Karpas-422 (cell line): ENCODE measurements at places on chromosomes 5 and 9. TPM values are rescaled to one million over a fixed set of nuclear protein-coding genes. Genes with fewer than 3 reads are reported as not detected.

SLC34A1 gene
- total RNA-seq, result not detected in 2 replicates

HTR1A gene
- total RNA-seq, result not detected in 2 replicates

PROB1 gene
- 0.78 and 2.3 TPM in 2 replicates for total RNA-seq

GRCh38 chr5:4924577-4924976, 215.6 kb upstream of the ADAMTS16 start:
- H3K36me3 ChIP-seq, result no peaks in the 10 kb centered on the region
- no peaks in the 10 kb centered on the region for H3K27me3 ChIP-seq
- no peaks in the 10 kb centered on the region for H3K4me1 ChIP-seq
- no peak for DNase-seq

DNA sequence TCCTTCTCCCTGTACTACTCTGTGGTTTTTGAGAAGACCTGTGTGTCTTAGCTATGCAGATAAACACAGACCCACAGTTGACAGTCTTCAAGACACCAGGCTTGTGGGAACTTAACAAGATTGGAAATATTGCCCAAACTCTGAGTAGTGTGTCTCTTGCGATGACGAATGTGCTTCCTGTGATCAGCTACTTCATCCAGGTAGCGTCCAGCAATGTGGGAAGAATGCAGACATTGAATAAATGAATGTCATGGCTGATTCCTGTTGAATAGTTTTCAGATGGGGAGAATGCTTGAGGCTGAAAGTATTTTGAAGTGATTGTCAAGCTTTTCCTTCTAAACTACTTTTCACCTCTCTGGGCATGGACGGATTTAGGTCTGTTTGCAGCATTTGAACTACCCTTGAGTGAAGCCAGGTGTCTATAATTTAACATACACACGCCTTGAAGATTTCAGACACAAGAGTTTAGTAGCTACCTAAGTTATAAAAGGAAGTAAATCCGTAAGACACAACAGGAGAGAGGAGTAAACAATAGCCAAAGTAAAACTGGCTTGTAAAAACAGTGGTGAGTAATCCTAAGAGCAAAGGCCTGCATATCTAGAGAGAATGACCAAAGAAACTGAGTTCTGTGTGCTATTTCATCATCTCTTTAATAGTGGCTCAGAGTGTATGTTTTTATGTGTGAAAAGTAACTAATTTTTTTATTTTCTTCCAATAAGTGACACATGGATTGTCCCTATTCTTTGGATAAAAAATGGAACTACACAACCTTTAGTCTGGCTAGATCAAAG, 30.0 kb upstream of the ARL14EPL start:
- H3K36me3 ChIP-seq, result no peaks in the 10 kb centered on the region
- H3K4me3 ChIP-seq, result no peak overlapping the region

DNA sequence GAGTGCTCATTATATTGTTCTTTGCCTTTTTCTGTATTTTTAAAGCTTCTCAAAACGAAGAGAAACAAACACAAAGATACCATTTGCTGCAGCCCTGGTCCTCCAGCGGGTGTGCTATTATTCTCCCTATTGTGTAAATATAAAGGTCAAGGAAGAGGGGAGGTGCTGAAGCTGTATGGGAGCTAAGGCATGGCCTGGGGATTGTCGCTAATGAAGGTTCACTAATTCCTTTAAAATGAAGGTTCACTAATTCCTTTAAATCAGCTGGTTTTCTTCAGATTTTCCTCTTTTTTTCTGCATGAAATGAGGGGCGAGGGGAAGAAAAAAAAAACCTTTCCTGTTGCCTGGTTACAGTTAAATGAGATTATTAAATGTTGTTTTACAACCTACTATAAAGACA, 74.5 kb upstream of the MAP1B start:
- DNase-seq, result no peak
- H3K4me3 ChIP-seq, result no peak overlapping the region
- H3K27me3 ChIP-seq, result no peaks in the 10 kb centered on the region
- H3K4me1 ChIP-seq, result no peaks in the 10 kb centered on the region
- H3K27ac ChIP-seq, result no peak overlapping the region
- no peaks in the 10 kb centered on the region for H3K36me3 ChIP-seq

DNA sequence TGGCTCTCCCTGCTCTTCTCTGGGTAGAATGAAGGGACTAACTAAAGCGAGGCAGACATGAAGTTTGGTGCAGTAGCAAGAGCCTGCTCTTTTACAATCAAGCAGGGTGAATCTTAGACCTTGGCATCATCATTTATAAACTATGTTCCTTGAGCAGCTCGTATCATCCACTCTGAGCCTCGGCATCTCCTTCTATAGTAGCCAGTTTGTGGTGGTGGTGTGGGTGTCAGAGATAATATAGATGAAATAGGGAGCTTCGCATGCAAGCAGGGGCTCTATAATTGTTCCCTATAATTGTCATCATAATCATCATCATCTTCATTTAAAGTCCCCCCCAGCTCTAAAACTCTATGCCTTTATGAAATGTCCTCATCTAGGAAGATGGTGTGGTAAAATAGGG, 72.5 kb upstream of the SAP30L start:
- H3K36me3 ChIP-seq, result no peaks in the 10 kb centered on the region
- no peak overlapping the region for H3K4me3 ChIP-seq
- H3K27me3 ChIP-seq, result no peaks in the 10 kb centered on the region
- H3K27ac ChIP-seq, result no peak overlapping the region

GRCh38 chr5:108681079-108681921, 66.4 kb upstream of the FER start:
- H3K27ac ChIP-seq, result no peak overlapping the region
- H3K4me1 ChIP-seq, result no peaks in the 10 kb centered on the region; the same call in 1 of the 2 replicates
- no peaks in the 10 kb centered on the region for H3K27me3 ChIP-seq
- H3K4me3 ChIP-seq, result no peak overlapping the region
- DNase-seq, result peak; percentile 74

DNA sequence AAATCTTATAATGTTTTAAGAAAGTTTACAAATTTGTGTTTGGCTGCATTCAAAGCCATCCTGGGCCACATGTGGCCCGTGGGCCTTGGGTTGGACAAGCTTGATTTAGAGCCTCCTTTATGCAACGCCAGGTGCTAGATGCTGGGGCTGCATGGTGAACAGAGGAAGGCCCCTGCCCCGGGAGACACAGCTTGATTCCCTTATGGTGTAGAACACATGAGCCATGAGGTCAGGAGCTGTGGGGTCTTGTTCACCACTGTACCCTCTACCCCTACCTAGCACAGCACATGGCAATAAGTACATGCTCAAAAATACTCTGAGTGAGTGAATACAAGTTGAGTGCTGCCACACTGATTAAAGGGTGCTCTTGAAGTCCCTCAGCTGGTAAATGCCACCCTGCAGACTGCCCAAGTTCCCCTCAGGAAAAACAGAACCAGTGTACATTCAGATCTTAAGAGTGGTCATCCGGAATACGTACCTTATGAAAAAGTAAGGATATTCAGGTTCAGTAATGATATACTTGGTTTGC, 71.9 kb downstream of the ARRDC3 start:
- no peak overlapping the region for H3K27ac ChIP-seq
- DNase-seq, result no peak
- no peak overlapping the region for H3K4me3 ChIP-seq
- H3K27me3 ChIP-seq, result no peaks in the 10 kb centered on the region

- H3K27ac ChIP-seq, result no peak overlapping the region
- H3K27me3 ChIP-seq, result no peaks in the 10 kb centered on the region
- H3K4me3 ChIP-seq, result no peak overlapping the region
- peak; percentile 49 for DNase-seq
- peaks cover 44% of the 10 kb centered on the region for H3K4me1 ChIP-seq
Measured at GRCh38 chr9:123684393-123685149, 245.4 kb downstream of the DENND1A start.

DNA sequence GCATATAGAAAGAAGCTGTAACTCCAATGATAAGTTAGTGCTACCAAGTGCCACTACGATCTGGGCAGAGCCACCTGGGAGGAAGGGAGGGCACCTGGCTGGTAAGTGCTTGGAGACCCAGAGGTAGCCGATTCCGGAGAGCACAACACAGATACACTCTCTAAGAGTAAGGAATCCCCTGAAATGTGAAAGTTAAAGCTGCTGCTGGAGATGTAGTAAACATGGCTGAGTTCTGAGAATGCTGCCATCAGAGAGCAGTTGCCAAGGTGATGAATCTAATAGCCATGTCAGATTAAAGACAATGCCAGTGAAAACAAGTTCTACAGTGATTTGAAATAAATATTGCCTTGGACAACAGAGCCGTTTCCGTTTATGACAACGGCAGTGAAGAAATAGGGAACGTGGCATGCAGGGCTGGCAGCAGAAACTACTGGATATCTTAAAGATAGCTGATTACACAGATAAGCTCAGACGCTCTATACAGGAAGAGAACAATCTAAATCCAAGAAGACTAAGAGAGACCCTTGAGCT, 561.2 kb upstream of the C9orf72 start:
- no peak for DNase-seq
- no peaks in the 10 kb centered on the region for H3K4me1 ChIP-seq
- H3K27ac ChIP-seq, result no peak overlapping the region
- H3K36me3 ChIP-seq, result no peaks in the 10 kb centered on the region
- no peak overlapping the region for H3K4me3 ChIP-seq
- H3K27me3 ChIP-seq, result no peaks in the 10 kb centered on the region

DNA sequence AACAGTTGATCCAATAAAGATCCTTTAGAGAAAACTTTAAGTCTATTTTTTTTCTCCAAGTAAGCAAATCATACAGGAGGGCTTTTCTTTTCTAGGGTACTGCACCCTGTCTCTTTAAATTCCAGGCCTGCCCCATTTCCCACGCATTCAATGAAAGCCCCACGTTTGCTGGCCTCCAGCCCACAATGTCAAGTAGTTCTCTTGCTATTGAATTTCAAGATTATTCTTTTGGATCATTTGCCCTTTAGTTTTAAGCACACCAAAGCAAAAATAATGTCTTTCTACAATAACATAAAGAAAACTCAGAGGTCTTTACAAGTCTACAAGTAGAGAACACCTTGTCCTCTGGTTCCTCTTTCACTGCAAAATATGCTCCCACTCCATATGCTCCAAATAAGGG, 15.6 kb downstream of the MLLT3 start:
- H3K4me1 ChIP-seq, result peaks cover 5% of the 10 kb centered on the region
- no peaks in the 10 kb centered on the region for H3K36me3 ChIP-seq

- no peak for DNase-seq
- H3K4me1 ChIP-seq, result no peaks in the 10 kb centered on the region
- no peak overlapping the region for H3K27ac ChIP-seq
- H3K4me3 ChIP-seq, result no peak overlapping the region
Measured at GRCh38 chr9:34555500-34555899, 32.7 kb upstream of the ENHO start.

- H3K4me1 ChIP-seq, result no peaks in the 10 kb centered on the region
- DNase-seq, result no peak
- H3K27ac ChIP-seq, result no peak overlapping the region
- no peaks in the 10 kb centered on the region for H3K36me3 ChIP-seq
- H3K4me3 ChIP-seq, result no peak overlapping the region
Measured at GRCh38 chr9:95206143-95206542, 111.4 kb downstream of the FANCC start.
